Stimulated activated CD4-positive, alpha-beta T cell treated with anti-CD3 and anti-CD28 coated beads, Interleukin-1b, Interleukin-23, amount 100 ng/mL, for 1 hour (primary cell): ENCODE measurements at places on chromosomes 13 and 19.

DNA sequence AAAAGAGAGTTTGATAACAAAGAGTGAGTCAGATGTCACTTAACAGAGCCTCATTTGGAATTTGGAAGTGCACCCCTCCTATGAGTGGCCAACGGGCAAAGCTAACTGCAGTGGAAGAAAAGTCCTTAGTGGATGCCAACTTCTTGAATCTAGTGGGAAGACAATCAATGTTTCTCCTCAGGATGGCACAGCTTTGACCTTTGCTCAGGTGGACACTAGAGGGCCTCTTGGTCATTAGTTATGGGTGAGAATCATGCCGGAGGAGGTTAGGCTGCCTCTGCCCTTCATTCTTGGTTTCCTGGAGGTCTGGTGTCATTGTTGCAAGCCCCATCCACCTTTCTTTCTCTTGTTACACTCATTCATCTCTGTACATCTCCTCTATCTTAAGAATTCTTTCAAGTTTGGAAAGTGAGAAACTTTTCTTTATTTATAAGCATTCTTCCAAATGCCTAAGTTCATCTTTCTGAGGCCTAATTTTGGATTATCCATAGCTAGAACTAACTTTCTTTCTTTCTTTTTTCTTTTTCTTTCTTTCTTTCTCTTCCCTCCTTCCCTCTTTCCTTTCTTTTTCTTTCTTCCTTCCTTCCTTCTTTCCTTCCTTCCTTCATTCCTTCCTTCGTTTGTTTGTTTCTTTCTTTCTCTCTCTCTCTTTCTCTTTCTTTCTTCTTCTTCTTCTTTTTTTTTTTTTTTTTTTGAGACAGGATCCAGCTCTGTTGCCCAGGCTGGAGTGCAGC, 327.2 kb upstream of the TSHZ3 start:
- DNase-seq, result no peak

GRCh38 chr13:52851137-52851962, 2.9 kb upstream of the PCDH8 start:
- no peak for DNase-seq

- no peak for DNase-seq
Measured at GRCh38 chr13:53907891-53908290, 879.3 kb downstream of the OLFM4 start.

- DNase-seq, result no peak
Measured at GRCh38 chr13:36259361-36260137, 38.1 kb downstream of the CCDC169 start.

DNA sequence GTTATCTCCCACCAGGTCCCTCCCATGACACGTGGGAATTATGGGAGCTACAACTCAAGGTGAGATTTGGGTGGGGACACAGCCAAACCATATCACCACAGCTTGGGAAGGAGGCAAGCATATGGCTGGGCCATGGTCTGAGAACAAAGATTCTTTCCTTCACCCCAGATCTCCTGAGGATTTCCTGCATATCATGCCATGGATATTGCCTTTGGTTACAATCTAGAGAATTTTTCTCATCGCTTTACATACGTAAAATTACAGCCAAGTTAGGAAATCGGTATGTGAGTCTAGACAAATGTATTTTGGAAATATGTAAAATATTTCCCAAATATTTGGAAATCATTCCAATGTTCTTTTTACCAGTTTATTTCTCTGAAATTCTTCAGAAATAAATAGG, 398.3 kb downstream of the RFC3 start:
- no peak for DNase-seq

- DNase-seq, result no peak
Measured at GRCh38 chr19:15289673-15290072, 42.7 kb downstream of the BRD4 start.

GRCh38 chr13:67143544-67144115, 86.5 kb downstream of the PCDH9 start:
- no peak for DNase-seq

GRCh38 chr19:46903458-46903857, 42.7 kb downstream of the ARHGAP35 start:
- no peak for DNase-seq

DNA sequence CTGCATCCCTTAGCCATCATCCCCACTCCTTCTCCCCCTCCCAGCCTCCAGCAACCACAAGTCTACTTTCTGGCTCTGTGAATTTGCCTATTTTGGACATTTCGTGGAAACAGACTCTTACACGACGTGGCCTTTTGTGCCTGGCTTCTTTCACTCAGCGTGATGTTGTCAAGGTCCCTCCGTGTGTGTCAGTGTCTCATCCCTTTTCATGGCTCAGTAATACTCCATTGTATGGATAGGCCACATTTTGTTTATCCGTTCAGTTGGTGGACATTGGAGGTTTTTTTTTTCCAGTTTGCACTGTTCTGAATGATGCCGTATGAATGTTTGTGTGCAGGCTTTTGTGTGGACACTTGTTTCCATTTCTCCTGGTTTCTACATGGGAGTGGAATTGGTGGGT, 38.0 kb downstream of the BICRA start:
- DNase-seq, result no peak

DNA sequence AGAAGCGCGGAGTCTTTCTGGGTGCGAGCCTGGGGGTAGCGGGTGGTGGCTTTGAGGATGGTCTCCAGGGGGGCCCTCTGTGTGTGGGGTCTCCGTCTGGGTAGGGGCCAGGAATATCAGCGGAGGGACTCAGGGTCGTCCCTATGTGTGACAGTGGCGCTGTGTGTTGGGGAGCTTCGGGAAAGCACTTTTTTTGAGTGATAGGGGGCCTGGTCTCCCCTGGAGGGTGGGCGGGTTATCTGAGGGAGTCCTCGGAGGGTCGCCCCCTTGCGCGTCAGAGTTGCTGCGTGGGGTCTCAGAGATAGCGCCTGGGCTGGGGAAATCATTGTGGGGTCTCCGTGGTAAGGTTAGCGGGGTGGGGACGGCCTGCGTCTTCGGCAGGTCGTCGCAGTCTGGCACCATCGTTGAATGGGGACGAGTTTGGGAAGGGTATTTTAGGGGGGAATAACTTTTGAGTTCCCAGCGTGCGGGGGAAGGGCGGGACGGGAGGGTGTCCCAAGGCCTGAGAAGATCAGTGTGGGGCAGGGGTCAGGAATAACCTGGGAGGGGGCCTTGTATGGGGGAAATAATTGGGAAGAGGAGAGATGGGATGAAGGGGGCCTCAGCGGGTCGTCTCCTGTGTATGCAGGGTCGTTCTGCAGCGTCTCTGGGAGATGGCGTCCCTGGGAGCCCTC, 857 bp downstream of the IER2 start:
- DNase-seq, result no peak

- no peak for DNase-seq
Measured at GRCh38 chr13:60397704-60398378, 821 bp downstream of the TDRD3 start.

DNA sequence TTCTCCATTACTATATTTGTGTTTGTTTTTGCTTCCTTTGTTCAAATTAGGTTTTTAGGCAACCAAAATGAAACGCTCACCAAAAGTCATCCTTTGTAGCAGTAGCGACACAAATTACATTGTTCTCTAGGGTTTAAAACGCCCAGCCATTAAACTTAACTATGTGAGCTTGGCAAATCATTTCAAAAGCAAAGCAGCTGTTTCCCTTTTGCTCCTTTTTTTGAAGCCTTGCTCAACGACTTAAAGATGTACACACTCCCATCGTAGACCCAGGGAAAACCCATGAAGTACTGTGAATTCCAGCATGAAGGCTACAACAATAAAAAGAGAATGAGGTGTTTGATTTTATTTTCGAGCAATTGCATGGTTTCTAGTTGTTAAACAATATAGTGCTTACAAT, 106.7 kb downstream of the RAP2A start:
- DNase-seq, result no peak

- DNase-seq, result no peak
Measured at GRCh38 chr19:6185835-6186834, 50.7 kb downstream of the ACSBG2 start.

DNA sequence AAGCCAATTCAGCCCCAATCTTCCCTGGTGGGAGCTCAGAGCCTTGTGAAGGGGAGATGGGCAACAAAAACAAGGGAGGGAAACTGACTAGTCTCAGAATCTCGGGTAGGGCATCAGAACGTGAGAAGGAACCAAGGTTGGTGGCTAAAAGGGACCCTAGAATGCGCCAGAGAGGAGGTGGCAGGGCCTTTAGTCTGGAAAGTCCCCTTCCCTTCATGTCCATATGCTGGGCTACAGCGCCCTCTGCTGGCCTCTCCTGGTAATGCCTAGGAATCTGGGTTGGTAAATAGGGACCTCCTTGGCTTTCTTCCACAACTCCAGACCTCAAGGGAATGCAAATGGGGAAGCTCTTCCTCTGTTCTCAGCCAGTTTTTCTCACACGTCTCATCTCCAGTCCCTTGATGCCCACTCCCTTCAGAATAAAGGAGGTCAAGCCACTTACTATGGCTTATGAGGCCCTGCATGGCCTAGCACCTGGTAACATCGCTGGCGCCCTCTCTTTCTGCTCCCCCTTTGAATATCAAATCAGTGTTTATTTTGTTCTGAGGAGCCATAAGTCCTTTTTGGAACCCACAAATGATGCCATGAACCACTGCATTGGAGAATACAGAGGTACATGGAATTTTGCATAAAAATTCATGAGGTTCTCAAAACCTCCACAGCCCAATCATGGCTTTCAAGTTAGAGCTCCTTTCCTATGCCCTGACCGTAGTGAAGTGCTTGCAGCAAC, 1.4 kb upstream of the CCDC97 start:
- peak; percentile 97 for DNase-seq

DNA sequence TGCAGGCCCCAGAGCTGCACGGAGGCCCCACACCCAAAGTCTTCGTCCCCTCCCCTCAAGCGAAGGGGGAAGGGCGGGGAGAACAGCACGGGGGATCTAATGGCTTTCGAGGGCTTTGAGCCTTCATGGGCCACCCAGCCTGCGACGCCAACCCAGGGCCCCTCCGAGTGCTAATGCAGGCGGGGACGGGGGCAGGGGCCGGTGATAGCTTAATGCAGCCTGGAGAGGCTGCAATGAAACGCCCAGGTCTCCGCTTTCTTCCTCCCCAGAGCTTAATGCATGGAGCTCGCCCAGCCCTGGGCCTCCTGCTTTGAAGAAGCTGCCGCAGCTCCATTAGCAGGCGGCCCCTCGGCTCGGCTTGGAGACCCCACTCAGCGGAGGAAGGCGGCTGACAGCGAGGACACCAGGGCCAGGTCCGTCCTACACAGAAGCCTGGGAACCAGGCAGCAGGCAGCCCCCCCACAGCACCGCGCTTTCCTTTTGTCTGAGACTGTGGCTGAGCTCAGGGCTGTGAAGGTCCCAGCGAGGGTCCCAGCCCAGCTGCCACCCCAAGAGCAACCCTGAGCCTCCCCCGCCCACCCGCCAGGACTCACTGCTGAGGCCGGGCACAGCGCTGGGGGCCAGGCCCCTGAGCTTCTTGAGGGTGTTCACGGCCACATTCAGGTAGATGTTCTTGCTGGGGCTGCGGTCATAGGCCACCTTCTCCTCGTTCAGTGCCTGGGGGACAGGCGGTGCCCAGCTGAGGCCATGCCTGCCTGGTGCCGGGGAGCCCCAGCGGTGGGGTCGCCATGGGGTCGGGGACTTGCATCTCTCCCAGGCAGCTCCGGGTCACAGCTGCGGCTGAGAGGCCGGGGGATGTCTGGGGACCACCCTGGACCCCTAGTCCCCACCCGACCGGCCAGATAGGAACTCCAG, 7.5 kb upstream of the ATP8B3 start:
- no peak for DNase-seq

DNA sequence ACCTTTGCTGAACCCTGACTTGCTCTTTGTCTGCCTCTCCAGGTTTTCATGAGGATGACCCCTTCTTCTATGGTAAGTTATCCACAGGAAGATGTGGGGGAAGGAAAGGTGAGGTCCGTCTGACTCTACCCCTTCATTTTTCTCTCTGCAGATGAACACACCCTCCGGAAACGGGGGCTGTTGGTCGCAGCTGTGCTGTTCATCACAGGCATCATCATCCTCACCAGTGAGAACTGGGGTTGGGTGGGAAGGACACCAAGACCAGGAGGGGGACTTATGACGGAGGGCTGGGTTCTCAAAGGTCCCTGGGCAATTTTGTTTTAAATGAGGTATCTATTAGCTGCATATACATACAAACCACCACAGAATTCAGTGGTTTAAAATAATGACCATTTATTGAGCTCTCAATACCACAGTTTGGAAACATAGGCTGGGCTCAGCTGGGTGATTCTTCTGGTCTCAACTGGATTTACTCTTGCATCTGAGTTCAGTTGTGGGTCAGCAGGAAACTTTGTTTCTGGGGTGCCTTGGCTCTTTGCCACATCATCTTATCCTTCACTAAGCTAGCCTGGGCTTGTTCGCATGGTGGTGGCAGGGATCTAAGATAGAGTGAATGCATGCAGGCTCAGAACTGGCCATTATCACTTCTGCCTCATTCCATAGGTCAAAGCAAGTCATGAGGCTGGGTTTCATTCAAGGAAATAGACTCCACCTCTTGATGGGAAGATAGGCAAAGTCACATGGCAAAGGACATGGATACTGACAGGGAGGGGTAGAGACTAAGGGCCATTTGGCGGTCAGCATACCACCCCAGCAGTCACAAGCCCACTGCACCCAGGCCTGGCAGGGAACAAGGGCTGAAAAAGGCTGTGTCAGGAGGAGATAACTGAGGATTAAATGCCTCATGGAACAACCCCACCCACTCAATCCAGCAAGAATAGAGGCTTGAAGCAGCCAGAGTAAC, 11.8 kb downstream of the FXYD5 start:
- DNase-seq, result no peak
